Esophagus squamous epithelium (tissue), 5 donors: ENCODE measurements at places on chromosomes 16 and 17.
A peak's percentile ranks its signal among the peaks of the same experiment; 100 is the strongest.

GRCh38 chr16:21277927-21278706 is at the start of gene CRYM:
TSS of gene CRYM (minus strand) at chr16:21278290. CDS start at chr16:21278251, 39 bp downstream.
- DNase-seq, result no peak

DNA sequence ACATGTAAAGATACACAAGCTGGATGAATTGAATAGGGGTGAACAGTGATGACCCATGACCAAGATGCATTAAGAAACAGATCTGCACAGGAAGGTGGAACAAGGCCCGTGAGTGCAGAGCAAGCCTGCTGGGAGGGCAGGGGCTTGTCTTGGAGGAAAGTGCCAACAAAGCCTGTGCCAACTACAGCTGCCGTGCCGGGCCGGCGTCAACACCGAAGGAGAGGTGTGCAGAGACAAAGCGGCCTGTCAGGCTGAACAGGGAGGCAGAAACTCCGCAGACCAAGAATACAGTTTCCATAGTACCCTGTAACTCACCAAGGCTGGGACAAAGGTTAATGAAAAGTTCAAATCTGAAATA is 46.7 kb downstream of the ANKRD11 start:
- DNase-seq, result no peak

GRCh38 chr16:3595521-3596021 is 15.8 kb downstream of the SLX4 start:
- no peak for DNase-seq

- DNase-seq, result no peak
Observed at GRCh38 chr17:30513346-30513745, 36.1 kb downstream of the GOSR1 start.

GRCh38 chr17:81434072-81434471 is 38.8 kb downstream of the BAHCC1 start:
- DNase-seq, result no peak

DNA sequence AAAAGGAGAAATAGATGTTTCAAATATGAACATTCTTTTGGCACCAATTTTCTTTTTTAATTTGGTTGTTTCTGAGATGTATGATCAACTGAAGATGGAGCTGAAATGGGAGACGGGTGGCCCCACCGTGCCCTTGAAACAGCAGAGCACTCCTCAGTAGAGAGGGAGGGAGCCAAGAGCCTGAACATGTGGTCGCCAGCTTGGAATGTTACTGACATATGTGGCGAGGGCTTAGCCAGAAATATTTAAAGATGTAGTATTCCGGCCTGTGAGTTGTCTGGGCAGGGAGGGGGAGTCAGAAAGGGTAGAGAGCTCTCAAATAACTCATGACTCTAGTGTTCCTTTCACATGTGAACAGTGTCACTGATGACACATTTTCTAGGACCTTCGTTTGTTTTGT is 13.3 kb upstream of the MRC2 start:
- DNase-seq, result no peak

DNA sequence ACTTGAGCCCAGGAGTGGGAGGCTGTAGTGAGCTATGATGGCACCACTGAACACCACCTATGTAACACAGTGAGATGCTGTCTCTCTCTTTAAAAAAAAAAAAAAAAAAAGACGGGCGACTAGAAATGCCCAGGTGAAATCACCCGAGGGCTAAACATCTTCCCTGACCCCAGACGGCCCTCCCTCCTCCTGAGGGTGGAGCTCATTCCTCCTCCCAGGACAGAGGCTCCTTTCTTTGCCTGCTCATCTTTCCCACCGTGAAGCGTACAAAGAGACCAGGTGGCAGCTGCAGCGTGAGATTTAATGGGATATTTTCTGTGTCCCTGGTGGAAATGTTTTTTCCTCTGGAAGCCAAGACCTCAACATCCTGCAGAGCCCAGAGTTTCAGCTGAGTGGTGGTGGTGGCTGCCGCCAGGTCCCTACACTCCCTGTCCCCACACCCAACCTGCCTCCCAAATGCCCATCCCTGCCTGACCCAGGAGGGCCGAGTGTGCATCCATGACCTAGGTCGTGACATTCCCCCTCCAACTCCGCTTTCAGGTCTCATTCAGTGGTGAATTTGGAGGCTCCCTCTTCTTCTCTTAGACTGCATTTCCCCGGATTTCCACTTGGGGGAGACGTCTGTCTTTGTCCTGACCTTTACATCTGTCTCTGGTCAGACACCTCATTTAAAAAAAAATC is 14.4 kb upstream of the GPRC5B start:
- DNase-seq, result no peak

GRCh38 chr16:28136751-28137434 is 73.4 kb upstream of the GSG1L start:
- no peak for DNase-seq

DNA sequence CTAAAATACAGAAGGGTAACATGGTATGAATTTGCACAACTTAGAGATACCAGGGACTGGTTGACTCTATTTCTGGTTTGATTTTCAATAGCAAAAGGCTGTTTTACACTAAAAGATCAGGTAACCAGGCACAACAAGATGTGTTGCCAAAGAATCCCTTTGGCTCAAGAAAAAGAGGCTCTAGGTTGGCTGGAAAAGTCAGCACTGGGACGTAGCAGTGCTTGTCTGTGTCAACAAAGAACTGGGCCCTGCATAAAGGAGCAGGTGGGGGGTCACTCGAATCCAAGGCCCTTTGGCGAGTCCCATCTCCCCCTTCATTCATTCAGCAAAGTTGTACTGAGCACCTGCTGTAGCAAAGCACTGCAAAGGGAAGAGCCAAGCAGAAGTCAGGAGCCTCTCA is 18.4 kb downstream of the SDR42E1 start:
- no peak for DNase-seq

GRCh38 chr16:11413907-11414595 is 68.8 kb downstream of the RMI2 start:
- DNase-seq, result no peak

DNA sequence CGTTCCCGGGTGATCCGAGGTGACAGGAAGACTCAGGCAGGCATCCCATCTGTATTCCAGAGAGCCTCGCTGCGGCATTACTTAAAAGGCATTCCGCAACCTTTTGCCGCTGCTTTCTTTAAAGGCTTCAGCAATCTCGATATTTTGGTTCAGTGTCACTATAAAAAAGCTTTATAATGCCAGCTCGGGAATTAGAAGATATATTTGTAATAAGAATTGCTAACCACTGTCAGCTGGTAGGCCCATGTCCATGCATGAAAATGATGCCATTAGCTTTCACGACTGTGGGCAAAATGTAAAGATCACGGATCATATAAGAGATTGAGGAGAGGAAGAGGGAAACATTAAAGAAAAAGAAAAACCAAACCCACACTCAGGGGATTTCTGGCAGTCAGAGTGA is 578.6 kb upstream of the CDH5 start:
- no peak for DNase-seq

- DNase-seq, result peak; percentile 74
Observed at GRCh38 chr17:79839356-79840268, at the start of gene CBX4. TSS of gene CBX4 (minus strand) at chr17:79839440. CDS start at chr17:79839251, 189 bp downstream.

GRCh38 chr16:10093576-10093975 is 88.7 kb downstream of the GRIN2A start:
- DNase-seq, result no peak

- DNase-seq, result no peak
Observed at GRCh38 chr17:48484256-48484655, 46.6 kb downstream of the HOXB1 start.

DNA sequence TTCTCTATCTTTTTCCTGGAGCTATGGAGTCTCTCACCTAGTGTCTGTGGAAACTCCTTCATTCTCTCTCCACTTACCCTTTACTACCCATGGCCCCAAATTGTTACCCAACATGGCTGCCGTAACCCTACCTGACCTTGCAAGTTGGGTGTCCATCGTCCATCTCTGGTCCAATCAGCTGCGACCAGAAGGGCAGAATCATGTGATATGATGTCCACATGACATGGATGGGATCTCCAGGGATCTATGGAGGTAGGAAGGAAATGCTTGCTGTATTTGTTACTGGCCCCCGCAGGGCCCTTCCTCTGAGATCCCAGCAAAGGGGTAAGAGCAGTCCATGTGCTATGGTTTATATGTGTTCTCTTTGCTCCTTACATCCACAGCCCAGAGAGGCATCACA is 8.0 kb upstream of the DRC7 start:
- DNase-seq, result no peak

DNA sequence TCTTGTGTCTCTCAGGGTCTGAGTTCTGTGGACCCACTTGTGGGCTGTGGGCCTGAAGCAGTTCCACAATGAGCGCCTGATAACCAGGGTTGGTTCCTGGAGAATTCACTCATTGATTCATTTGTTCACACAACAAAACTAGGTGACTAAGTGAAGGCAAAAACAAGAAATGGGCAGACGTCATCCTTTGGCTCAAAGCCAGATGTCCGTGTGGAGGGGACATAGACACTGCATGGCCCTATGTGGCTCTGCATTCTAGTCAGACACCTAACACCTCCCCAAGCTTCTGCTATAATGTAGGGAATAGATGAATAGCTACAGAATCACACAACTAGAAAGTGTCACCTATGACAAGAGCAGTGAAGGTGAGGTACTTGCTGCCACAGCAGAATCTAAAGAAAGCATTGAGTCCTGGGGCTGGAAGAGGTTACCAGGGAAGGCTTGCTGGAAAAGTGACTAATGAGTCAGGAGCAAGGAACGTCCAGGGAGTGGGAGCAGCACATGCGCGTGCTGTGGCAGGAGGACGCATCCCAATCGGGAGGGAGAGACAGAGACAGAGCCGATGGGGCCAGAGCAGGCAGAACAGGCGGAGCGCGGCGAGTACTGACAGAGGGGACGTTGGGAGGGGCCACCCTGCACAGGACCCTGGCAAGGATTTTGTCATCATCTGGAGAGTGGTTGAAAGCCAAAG is 58.9 kb downstream of the CES1 start:
- DNase-seq, result no peak

DNA sequence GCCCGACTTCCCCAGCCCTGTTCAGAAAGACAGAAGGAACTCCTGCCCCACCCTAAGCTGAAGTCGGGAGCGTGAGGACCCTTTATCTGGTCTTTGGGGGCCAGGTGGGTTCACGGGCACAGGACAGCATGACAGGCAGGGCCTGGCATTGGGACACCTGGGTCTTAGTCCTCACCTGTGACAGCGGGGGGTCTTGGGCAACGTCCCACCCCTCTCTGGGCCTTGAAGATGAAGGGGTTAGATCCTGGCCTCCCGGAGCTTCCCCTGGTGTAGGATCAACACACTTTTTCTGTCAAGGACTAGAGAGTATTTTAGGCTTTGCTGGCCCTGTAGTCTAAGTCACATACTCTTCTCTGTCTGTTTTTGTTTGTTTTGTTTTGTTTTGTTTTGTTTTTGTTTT is 65.1 kb downstream of the JPH3 start:
- DNase-seq, result no peak

GRCh38 chr17:20228410-20228809 is 219.3 kb downstream of the SPECC1 start:
- DNase-seq, result no peak

GRCh38 chr16:66844342-66845079 is at the start of gene CA7:
TSS of gene CA7 (plus strand) at chr16:66844414. CDS start at chr16:66844488, 74 bp downstream.
- DNase-seq, result no peak
